ENCODE measurements at places on chromosomes 3 and 15.

DNA sequence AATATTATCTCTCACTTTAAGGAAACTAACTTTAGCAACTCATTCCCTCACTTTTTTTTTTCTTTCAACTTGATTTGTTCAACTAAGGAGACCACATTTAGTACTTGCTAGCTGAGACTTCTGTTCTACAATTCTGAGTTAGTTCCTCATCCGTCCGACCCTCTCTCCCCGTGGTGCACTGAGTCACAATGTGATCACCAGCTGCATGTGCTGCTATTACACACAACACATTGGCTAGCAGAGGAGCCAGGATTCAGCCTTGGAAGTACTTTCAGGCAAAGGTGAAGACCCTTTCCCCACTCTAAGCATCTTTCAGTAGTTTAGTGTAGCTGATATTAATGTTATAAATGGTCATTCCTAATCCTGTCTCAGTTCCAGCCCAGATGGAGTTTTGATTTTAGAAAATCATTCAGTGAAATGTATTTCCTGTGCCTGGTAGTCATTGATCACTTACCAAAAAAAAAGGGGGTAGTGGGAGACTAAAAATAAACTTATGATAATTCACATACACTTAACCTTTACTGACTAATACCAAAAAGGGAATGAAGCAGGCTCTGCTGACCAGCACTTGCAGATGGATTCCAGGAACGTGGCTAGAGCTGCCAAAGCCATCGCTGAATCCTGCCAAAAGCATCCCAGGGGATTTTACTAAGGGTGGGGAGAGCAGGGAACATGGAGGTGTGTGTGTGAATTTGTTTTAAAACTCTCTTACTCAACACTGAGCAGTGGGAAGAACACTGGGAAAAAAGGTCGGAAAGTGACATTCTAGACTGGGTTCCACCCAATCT, 424.8 kb downstream of the LPP start:
- DNase-seq, result peak; percentile 86

DNA sequence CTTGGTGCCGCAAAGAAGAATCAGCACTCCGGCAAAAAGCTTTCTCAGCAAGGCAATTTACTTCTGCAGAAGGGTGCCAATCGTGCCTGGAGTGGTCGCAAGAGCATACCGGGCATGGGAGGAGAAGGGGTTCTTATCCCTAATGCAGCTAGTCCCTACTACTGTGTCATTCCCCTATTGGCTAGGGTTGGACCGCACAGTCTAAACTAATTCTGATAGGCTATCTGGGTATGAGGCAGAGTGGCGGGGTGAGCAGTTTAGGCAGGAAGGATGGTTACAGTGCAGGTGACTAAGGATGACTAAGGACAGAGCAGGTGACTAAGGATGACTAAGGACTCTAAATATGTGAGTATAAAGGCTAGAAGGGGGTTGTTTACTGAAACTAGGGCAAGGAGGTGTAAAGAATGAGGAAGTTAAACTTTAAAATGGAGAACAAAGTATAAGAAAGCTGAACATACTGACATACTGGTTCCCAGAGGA, 52.9 kb downstream of the PGBD4 start:
- DNase-seq, result no peak

- DNase-seq, result no peak
Observed at GRCh38 chr3:187958432-187959003, 195.4 kb upstream of the LPP start.

DNA sequence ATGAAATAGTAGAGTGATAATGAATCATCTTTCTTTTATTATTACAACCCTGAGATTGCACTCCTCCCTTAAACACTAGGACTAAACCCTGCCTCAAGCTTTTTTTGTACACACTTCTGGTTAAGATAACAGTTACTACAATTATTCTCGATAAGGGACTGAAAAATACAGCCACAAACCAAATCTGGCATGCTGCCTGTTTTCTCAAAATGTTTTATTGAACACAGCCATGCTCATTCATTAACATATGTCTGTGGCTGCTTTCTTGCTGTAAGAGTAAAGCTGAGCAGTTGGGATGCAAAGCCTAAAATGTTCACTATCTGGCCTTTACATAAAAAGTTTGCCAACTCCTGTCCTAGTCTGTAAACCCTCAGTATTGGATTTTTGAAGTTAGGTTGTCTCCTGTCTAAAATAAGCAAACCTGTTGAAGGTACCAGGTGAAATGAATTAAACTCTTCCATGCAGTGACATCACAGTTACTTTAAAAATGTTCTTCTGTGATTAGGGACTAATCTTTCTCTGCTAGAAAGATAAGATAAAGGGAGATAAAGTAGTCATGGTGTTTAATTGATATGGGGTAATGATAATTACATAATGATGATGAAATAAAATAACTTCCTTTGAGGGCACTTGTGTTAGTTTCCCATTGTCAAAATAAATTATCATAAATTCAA, 218.2 kb downstream of the STXBP5L start:
- no peak for DNase-seq

- no peak for DNase-seq
Observed at GRCh38 chr15:87227846-87228245, 1028.7 kb downstream of the NTRK3 start.

GRCh38 chr15:90097475-90097874, 4.8 kb downstream of the IDH2 start:
- peak; percentile 25 for DNase-seq

DNA sequence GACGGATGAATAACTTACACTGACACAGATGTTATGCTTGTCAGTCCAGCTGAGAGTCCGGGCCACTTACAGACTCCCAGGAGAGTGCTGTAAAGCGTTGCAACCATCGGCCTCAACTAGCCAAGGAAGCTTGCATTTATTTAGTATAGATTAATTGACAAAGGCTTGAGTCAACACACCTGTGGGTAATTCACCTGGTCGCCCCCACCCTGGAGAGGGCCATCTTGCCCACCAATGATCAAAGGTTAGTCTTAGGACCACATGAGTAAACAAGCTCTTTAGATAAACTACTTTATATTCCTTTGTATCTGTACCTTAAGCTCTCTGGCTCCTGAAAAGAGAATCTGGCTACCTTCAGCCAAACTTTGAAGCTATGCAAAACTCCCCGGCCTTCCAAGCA, 51.0 kb downstream of the PAK2 start:
- no peak for DNase-seq

DNA sequence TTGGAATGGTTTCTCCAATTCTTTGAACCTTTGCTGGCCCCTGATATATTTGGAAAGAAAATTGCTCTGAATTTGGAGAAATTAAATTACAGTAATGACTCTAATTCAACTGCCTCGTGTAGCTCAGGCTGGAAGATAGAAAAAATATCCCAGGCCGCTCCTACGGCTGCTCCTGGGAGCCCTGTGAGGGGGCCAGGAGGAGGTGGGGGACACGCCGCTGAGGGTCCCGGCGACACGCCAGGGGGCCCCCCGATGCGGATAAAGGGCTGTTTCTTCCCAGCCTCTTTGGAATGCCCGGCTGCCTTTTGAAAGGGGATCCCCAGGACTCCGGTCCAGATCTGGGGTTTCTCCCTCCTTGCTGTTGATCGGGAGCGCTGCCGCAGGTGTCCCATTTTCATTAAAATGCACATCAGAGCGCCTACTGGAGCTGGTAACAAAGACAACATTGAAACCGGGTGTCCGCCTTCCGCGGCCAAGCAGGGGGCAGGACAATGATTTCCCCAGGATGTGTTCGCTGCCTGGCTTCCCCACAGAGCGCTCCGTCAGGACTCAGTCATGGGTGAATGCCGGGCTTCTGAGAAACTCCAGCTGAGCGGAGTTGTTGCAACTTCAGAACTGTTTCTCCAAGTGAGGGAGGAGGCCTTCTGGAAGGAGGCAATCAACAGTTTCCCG, 200.1 kb upstream of the KBTBD8 start:
- no peak for DNase-seq

DNA sequence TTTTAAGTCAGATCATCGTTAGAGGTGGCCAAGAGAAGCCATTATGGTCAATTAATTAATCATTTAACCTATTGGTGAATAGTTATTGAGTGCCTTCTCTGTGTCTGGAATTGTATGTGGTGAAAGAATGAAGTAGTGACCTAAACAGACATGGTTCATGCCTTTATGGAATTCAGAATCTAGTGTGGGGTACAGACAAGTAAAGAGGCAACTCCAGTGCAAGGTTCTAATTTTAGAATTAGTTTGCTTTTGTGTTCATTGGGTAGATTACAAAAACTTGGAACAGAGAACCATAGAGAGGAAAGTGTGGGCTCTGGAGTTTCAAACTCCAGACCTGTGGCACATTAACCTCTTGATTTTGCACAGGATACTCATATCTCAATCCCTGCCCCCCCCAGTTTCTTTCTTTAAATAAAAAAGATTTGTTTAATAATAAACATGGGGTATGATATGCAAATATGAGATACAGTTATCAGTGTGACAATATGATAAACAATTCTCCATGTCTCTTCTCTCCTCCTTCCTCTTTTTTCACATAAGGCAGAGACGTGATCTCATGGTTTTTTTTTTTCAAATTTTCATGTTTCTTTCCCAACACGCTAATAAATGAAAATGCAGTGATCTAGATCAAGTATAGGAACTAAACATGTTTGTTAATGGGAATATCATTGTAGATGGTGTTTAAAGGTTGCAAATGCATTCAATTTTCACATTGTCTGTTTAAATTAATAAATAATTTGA, 117.9 kb downstream of the MITF start:
- DNase-seq, result no peak

Data from aorta (tissue), 5 donors.